Stimulated activated CD4-positive, alpha-beta T cell treated with anti-CD3 and anti-CD28 coated beads, Interleukin-1b, Interleukin-23, amount 100 ng/mL, for 1 hour (primary cell): ENCODE measurements at places on chromosomes 1 and 21.

GRCh38 chr1:113551728-113552127 is 161.4 kb downstream of the MAGI3 start:
- no peak for DNase-seq

DNA sequence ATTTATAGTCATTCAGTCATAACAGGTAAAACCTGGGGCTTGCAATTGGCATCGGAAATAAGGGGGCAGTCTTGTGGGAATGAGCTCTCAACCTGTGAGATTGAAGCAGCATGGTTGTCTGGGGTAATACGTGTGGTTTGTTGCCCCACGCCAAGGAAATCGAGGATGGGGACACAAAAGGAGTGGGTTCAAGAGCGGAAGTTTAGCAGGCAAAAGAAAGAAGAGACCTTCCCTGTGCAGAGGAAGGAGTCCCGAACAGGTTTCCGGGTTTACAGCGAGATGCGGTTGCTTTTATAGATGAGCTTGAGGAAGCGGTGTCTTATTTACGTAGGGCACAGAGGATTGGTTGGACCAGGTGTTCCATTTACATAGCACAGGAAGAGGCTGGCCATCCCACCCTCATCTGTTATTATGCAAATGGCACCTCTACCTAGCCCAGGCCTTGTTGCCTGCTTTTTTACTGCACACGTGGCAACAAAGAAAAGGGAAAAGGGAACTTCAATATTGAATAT is 37.3 kb downstream of the IFNAR1 start:
- peak; percentile 31 for DNase-seq

GRCh38 chr1:75317976-75318375 is 183.8 kb downstream of the LHX8 start:
- no peak for DNase-seq

DNA sequence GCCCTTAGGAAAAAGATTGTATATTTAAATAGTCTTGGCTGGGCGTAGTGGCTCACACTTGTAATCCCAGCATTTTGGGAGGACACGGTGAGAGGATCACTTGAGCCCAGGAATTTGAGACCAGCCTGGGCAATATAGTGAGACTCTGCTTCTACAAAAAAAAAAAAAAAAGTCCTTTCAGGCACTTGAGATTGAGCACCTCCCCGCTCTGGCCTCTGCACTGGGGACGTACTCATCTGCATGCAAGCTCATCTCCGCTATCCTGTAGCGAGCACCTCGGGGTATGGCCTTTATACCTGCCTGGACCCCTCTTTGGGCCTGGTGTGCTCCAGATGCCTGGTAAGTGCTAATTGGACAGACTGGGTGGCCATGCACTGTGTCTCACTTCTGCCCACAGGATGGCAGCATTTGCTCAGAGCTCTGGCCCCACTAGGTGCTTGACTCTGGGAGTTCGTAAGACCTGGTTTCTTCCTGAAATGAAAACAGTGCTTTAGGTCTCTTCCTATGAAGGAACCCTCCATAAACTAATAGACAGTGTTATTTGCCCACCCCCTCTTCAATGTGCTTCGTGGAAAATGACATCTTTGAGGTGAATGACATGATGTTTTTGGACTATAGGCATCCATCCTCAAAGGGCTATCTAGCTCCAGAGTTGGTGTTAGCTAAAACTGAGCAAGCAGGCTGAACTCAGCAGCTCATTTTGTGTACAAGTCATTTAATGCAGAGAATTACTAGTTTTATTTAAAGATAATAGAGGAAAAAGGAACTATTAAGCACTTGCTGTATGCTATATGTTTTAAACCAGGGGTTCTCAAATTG is 61.7 kb upstream of the ADAR start:
- DNase-seq = peak; percentile 34

DNA sequence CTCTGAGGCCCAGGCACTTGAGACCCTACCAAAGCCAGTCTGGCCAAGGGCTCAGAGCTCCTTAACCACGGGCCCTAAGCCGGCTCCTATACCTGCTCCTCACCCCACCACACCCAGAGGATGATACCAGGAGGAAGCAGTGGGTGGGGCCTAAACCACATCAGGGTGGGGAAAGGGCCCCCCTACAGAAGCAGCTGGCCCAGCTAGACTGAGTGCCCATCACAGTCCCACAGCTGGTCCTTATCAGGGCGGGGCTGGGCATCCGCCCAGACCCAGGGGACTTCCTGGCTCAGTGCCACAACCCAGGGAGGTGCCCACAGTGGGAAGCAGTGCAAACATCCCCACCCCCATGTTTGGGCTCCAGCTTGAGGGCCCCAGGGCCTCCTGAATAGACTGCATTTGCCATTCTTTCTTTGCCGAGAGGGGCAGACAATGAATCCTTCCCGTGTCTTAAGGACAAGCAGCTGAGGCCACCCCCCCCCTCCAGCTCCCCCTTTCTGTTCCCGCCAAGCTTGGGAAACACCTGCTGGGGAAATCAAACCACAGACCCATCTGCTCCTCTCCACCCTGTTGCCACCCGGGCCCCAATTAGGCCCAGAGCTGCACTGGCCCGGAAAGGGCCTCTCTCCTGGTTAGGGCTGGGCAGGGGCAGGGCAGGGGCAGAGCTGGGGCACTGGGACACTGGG is 6.2 kb downstream of the E2F2 start:
- no peak for DNase-seq

DNA sequence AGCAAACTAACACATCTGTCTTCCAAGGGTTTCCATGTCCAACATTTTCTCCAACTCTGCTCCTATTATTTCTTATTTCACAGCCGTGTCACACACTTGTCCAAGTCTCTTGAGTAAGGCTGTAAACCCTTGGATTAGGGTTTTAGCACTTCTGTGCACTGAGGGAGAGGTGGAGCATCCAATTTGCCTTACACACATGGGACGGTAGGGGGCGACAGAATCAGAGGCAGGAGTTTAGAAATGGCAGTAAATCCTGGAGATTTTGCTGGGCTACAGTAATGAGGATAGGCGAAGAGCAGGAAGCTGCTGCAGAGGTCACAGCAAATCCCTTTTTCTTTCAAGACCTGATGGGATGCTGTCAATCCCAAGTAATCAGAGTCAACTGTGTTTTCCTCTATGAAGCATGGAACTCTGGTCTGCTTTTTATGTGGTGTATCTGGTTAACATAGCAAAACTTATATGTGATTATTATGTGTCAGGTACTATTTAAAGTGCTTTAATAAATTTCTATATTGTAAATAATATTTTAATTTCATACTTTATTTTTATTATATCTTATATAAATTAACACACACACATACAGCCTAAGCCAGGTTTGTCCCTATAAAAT is 15.4 kb upstream of the LCE5A start:
- DNase-seq = no peak

DNA sequence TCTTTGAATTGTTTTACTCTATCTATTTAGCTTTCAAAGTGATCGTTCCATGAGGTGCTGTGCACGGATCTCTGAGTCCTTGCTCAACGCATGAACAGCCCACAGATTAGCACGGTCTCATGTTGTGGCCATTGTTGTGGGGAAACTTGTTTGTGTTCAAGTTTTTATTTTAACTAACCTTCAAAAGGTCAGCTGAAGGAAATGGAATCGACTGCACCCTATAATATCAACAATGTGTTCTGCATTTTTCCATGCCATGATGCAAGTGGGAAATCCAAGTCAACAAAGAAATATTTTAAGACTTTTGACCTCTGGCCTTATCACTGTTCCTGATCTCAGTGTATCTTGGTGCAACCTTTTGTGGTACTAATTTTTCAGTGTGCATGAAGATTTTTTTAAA is 6.1 kb downstream of the SH2D1B start:
- no peak for DNase-seq

DNA sequence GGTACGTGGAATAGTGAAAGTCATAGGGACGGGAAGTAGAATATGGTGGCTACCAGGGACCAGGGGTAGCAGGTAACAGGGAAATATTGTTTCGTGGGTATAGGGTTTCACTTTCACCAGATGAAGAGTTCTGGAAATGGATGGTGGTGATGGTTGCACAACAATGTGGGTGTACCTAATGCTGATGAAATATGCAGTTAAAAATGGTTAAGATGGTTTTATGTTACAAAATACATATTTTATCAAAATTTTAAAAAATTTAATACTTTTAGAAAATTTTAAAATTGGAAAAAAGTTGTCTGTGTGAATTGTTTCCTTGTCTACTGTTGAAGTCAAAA is 55.5 kb upstream of the TLR5 start:
- DNase-seq = no peak

DNA sequence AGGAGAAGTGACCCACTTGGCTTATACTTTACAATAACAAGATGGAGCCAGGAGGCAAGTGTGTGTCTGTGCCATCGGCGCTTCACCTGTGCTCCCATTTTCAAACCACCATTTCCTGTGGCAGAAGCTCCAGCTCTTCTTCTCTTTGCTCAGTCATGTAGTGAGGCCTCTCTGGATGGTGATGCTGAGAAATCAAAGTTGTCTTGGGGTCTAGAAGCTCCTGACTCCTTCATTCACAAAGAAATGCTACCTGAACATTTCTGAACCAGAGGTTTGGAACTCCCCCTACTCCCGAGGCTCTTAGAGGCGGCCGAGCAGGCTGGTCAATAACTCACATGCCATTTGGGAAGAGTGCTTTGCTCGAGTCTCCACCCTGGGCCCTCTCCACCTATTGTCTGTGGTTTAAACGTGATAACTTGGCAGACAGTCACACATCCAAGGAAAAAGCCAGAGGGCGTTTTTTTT is 18.0 kb downstream of the SLAMF1 start:
- no peak for DNase-seq
